ENCODE measurements at places on chromosomes 2 and 18. TPM values are rescaled to one million over a fixed set of nuclear protein-coding genes. Genes with fewer than 3 reads are reported as not detected.

The RAX gene
- total RNA-seq: not detected

The MPP4 gene
- not detected for total RNA-seq

The C1QL2 gene
- total RNA-seq: not detected

The DSEL gene
- 1.1 TPM for total RNA-seq

The TMEM200C gene
- not detected for total RNA-seq

The SNRPD1 gene
- total RNA-seq: 27.3 TPM

The SNTG2 gene
- total RNA-seq: 3.1 TPM

The FAM168B gene
- total RNA-seq: 52.7 TPM

All from naive thymus-derived CD4-positive, alpha-beta T cell (primary cell).